H1 (cell line): ENCODE measurements at places on chromosomes 3 and 15. TPM values are rescaled to one million over a fixed set of nuclear protein-coding genes. Genes with fewer than 3 reads are reported as not detected.

The GPR27 gene
- 10.7 and 11.3 TPM in 2 replicates for polyA plus RNA-seq

The SNAP23 gene
- 32.2 and 58.0 TPM in 2 replicates for polyA plus RNA-seq

DNA sequence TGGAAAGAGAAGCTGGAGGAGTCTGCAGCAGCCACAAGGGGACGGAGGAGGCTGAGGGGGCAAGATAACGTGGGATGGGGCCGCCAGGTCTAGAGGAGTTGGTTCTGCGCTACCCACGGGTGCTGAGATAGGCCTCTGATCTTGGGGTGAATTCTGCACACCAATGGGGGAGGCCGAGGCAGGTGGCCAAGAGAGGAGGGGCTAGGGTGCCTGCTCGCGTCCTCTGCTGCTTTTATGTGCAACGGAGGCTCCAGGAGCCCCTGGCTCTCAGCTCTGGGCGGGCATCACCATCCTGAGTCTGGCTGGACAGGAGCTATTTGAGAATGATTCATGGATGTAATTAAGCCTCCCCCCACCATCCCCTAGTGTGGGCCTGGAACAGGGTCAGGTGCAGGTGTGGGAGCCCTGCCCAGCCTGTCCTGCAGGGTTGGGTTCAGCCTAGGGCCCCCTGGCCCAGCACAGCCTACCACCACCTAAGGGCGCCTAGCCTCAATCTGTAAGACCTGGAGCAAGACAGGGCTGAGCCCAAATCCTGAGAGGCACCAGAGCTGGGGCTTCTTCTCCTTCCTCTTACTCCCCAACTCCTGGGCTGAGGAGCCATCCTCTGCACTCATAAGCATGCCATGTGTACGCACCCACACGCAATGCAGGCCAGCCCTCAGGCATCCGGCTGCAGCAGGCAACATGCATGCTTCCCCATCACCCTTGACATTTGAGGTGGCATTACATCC is 32.3 kb upstream of the SEMA3F start:
- no peak overlapping the region for H3K4me3 ChIP-seq
- DNase-seq = no peak
- H3K4me1 ChIP-seq = peaks cover 32% of the 10 kb centered on the region
- H3K27me3 ChIP-seq = no peaks in the 10 kb centered on the region
- peaks cover 8% of the 10 kb centered on the region for H3K36me3 ChIP-seq

GRCh38 chr3:196995646-196996355 is 27.2 kb upstream of the PIGZ start:
- H3K4me3 ChIP-seq = no peak overlapping the region
- H3K27me3 ChIP-seq = no peaks in the 10 kb centered on the region
- DNase-seq = no peak
- H3K27ac ChIP-seq = no peak overlapping the region
- peaks cover 3% of the 10 kb centered on the region; the same call in 1 of the 2 replicates for H3K4me1 ChIP-seq
- no peaks in the 10 kb centered on the region for H3K36me3 ChIP-seq

DNA sequence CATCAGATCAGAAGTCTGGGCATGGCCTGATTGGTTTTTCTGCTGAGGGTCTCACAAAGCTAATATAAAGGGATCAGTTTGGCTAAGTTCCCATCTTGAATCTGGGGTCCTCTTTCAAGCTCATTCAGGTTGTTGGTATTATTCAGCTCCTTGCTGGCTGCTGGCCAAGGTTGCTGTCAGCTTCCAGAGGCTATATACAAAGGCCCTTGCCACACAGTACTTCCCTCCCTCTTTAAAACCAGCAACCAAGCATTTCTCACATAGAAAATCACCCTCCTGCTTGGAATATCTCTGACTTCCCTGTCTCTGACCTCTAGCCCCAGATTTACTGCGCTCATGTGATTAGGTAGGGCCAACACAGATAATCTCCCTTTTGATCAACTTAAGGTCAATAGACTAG is 442.9 kb downstream of the ERC2 start:
- DNase-seq = no peak
- H3K27me3 ChIP-seq = no peaks in the 10 kb centered on the region
- H3K4me3 ChIP-seq = no peak overlapping the region
- no peaks in the 10 kb centered on the region for H3K4me1 ChIP-seq

- no peak overlapping the region for H3K27ac ChIP-seq
- H3K4me1 ChIP-seq = no peaks in the 10 kb centered on the region
- no peaks in the 10 kb centered on the region for H3K27me3 ChIP-seq
These were observed 709.4 kb upstream of the NR2F2 start for GRCh38 chr15:95620934-95621579.

The PRSS50 gene
- polyA plus RNA-seq = 0.71 and 1.1 TPM in 2 replicates

GRCh38 chr3:79654019-79654418 is 113.8 kb downstream of the ROBO1 start:
- no peak overlapping the region for H3K4me3 ChIP-seq
- DNase-seq = no peak
- H3K36me3 ChIP-seq = no peaks in the 10 kb centered on the region
- no peak overlapping the region for H3K27ac ChIP-seq
- no peaks in the 10 kb centered on the region for H3K4me1 ChIP-seq
- no peaks in the 10 kb centered on the region for H3K27me3 ChIP-seq

The MESD gene
- polyA plus RNA-seq = 9.0 and 11.0 TPM in 2 replicates

- H3K36me3 ChIP-seq = peaks cover 4% of the 10 kb centered on the region
- H3K27me3 ChIP-seq = no peaks in the 10 kb centered on the region
- DNase-seq = no peak
- peaks cover 5% of the 10 kb centered on the region; the same call in 1 of the 2 replicates for H3K4me1 ChIP-seq
- no peak overlapping the region for H3K4me3 ChIP-seq
These were observed 4.3 kb downstream of the LYSMD4 start for GRCh38 chr15:99728916-99729315.

The SERINC4 gene
- polyA plus RNA-seq = 0.08 and 0.14 TPM in 2 replicates

DNA sequence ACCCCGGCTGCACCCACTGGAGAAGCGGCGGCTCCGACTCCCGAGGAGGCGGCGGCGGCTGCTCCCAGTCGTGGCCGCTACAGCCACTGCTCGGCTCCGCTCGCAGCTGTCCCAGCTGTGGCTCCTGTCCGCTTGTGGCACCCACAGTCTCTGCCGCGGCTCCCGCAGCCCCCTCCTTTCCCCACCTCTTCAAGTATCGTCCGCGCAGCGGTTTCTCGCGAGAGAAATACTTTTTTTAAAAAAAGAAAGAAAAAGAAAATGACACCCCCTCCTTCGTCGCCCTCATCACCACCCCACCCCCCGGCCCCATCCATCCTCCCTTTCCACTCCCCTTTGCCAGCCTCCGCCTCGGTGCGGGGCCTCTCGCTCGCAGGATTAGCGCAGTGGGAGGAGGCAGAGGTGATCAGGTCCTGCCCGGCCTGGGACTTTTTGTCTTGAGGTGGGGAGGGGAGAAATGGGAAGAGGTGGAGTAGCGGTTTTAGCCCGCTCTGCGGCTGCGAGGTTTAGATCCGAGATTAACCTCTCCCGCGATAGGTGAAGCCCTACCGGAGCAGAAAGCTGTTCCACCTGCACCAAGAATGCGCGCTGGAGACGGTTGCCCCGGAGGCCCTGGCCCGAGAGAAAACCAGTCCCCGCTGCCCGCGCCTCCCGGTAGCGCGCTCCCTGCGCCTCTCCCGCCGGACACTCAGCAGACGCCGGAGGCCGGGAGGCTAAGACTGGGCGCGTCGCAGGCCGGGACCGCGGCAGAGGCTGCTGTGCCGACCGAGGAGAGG is at the start of gene FBN1:
Gene FBN1 (minus strand): TSS at position 152 of the 773 bp plus-strand sequence. CDS start 940 bp downstream, outside the sequence.
- H3K27me3 ChIP-seq = peaks cover 27% of the 10 kb centered on the region
- H3K27ac ChIP-seq = no peak within 1 kb of the TSS
- H3K4me1 ChIP-seq = peaks cover 15% of the 10 kb centered on the region
- H3K4me3 ChIP-seq = peak within 1 kb of the TSS; percentile 77

The DMXL2 gene
- 5.9 and 9.5 TPM in 2 replicates for polyA plus RNA-seq

DNA sequence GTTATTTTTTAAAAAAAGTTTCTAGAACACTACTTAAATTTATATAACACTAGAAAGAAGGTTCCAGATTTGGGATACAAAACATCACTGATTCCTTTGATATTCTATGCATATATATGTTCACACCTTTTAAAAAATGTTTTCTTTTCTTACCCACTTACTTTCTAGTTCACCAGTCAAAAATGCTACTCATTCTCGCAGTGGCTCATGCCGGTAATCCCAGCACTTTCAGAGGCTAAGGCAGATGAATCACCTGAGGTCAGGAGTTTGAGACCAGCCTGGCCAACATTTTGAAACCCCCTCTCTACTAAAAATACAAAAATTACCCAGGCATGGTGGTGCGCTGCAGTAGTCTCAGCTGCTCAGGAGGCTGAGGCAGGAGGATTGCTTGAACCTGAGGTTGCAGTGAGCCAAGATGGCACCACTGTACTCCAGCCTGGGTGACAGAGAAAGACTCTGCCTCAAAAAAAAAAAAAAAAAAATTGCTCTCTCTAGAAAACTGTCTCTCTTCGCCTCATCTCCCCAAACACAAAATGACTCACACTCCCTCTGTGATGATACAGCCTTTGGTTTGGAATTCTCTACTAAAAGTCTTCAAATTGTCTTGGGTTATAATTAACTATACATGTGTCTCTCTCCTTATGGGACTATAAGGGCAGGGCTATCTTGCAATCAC is 52.6 kb upstream of the TGFBR2 start:
- no peak for DNase-seq
- peaks cover 22% of the 10 kb centered on the region; the same call in 1 of the 2 replicates for H3K4me1 ChIP-seq
- H3K27me3 ChIP-seq = 0 out of 2 replicates have a peak, but pooled peaks cover 3% of the 10 kb centered on the region
- no peaks in the 10 kb centered on the region for H3K36me3 ChIP-seq
- H3K27ac ChIP-seq = no peak overlapping the region

The GHSR gene
- polyA plus RNA-seq = not detected in 2 replicates

GRCh38 chr15:70382009-70382749 is 284.5 kb upstream of the TLE3 start:
- no peaks in the 10 kb centered on the region for H3K36me3 ChIP-seq
- no peak for DNase-seq

The GRAMD1C gene
- 0.20 and 0.62 TPM in 2 replicates for polyA plus RNA-seq

The C2CD4A gene
- not detected in 2 replicates for polyA plus RNA-seq

The CCDC13 gene
- polyA plus RNA-seq = 0.06 and 0.09 TPM in 2 replicates

The GRAMD2A gene
- 0.57 and 0.66 TPM in 2 replicates for polyA plus RNA-seq

DNA sequence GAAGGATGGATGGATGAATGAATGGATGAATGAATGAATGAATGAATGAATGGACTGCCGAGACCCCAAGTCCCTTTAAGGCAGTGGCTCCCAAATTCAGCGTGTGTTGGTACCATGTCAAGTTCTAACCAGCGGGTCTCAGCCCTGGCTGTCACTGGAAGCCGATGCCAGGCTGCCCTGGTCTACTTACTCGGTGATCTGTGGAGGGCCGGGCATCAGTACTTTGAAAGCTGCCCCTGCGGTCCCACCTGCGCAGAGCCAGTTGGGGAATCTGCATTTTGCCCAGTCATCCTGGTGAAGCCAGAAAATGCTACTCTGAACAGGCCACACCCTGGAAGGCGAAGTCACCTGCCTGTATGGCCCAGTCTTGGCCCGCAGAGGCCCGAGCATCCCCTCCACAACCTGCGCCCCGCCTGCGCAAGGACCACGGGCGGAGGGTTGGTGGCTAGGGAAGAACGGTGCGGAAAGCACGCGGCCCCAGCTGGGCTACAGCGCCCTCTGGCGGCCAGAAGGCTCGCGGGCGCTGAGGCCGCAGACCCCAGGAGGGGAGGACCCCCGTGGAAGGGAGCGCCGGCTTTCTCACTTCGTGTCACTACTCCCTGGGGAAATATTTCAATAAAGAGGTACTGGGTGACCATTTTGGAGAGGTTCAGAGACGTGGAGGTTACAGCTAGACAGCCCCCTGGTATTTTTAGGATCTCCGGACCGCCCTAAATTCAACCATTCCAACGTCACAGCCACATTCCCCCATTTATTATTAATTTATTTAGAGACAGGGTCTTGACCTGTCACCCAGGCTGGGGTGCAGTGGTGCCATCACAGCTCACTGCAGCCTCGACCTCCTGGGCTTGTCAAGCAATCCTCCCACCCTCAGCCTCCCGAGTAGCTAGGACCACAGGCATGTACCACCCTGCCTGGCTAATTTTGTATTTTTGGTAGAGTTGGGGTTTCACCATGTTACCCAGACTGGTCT is 34.9 kb downstream of the PRKCD start:
- no peak overlapping the region for H3K27ac ChIP-seq
- no peak for DNase-seq
- H3K36me3 ChIP-seq = no peaks in the 10 kb centered on the region

GRCh38 chr3:6994081-6994668 is 133.3 kb downstream of the GRM7 start:
- H3K36me3 ChIP-seq = no peaks in the 10 kb centered on the region
- H3K27ac ChIP-seq = no peak overlapping the region
- no peak overlapping the region for H3K4me3 ChIP-seq
- H3K27me3 ChIP-seq = no peaks in the 10 kb centered on the region
- no peaks in the 10 kb centered on the region for H3K4me1 ChIP-seq

GRCh38 chr3:168269001-168269400 is 173.3 kb upstream of the GOLIM4 start:
- no peaks in the 10 kb centered on the region for H3K36me3 ChIP-seq
- no peak overlapping the region for H3K27ac ChIP-seq
- no peak overlapping the region for H3K4me3 ChIP-seq
- H3K4me1 ChIP-seq = no peaks in the 10 kb centered on the region
- no peaks in the 10 kb centered on the region for H3K27me3 ChIP-seq

DNA sequence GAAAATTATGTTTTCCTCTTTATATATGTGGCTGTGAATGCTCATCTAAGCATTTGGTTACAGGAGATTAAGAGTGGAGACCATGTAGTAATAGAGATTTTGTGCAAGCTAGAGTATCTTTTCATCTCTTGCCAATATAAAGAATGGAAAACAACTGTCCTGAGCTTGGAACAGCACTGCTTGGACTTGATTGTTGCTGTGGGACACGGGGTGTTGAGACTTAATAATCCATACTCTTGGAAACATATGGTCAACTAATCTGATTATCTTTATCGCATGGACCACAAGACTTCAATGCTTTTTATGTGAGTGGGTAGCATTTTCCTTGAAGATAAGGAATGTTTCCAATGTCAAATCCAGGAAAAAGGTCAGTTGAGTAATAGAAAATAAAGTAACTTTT is 806.3 kb downstream of the DIPK2A start:
- H3K4me3 ChIP-seq = no peak overlapping the region
- H3K27me3 ChIP-seq = no peaks in the 10 kb centered on the region
- H3K4me1 ChIP-seq = no peaks in the 10 kb centered on the region
- DNase-seq = no peak

GRCh38 chr15:29058903-29059539 is 173.2 kb downstream of the APBA2 start:
- no peaks in the 10 kb centered on the region for H3K27me3 ChIP-seq
- no peak overlapping the region for H3K27ac ChIP-seq
- no peak for DNase-seq
- peaks cover 7% of the 10 kb centered on the region for H3K4me1 ChIP-seq

DNA sequence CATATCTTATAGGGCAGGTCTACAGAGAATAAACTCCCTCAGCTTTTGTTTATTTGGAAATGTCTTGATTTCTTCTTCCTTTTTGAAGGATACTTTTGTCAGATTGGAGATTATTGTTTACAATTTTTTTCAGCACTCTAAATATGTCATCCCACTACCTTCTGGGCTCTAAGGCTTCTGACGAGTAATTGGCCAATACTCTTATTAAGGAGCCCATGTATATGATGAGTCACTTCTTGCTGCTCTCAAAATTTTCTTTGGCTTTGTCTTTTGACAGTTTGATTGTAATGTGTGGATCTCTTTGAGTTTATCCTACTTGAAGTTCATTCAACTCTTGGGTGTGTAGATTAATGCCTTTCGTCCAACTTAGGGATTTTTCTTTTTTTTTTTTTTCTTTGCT is 28.9 kb upstream of the CD200R1L start:
- no peaks in the 10 kb centered on the region for H3K4me1 ChIP-seq
- H3K36me3 ChIP-seq = no peaks in the 10 kb centered on the region
- H3K27ac ChIP-seq = no peak overlapping the region
- DNase-seq = no peak
- H3K4me3 ChIP-seq = no peak overlapping the region

The GREM1 gene
- polyA plus RNA-seq = 0.12 and 0.33 TPM in 2 replicates
